Hematopoietic multipotent progenitor cell (in vitro differentiated cells): ENCODE measurements at places on chromosomes 13 and 19.

DNA sequence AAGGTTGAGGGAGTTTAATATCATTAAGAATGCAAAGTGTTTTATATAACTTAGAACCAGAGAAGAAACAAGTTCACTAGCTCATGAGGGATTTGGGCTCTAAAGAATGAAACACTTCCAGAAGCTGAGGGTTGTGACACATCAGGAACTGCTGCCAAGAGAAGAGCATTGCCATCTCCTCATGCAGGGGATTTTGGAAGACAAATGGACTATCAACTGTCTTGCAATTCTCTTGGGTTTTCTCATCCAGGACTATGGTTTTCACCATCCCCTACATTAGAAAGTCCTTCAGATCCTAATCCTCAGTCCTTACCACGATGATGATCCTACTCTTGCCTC is 59.7 kb upstream of the KL start:
- no peak for DNase-seq

DNA sequence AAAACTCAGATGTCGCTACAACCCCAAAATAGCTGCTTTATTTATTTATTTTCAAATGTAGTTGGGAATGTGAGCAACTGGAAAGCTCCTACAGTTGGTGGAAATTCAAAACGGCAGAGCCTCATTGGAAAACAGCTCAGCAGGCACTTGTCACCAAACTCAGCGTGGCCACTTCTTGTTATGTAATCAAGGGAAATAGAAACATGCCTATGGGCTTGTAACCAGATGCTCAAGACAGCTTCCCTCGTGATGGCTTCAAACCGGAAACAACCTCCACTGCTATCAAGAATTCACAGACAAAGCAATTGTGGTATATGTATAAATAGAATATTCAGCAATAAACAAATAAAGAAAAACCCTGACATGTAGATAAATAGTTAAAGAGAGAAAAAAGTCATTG is 627.8 kb upstream of the SLC10A2 start:
- no peak for DNase-seq

DNA sequence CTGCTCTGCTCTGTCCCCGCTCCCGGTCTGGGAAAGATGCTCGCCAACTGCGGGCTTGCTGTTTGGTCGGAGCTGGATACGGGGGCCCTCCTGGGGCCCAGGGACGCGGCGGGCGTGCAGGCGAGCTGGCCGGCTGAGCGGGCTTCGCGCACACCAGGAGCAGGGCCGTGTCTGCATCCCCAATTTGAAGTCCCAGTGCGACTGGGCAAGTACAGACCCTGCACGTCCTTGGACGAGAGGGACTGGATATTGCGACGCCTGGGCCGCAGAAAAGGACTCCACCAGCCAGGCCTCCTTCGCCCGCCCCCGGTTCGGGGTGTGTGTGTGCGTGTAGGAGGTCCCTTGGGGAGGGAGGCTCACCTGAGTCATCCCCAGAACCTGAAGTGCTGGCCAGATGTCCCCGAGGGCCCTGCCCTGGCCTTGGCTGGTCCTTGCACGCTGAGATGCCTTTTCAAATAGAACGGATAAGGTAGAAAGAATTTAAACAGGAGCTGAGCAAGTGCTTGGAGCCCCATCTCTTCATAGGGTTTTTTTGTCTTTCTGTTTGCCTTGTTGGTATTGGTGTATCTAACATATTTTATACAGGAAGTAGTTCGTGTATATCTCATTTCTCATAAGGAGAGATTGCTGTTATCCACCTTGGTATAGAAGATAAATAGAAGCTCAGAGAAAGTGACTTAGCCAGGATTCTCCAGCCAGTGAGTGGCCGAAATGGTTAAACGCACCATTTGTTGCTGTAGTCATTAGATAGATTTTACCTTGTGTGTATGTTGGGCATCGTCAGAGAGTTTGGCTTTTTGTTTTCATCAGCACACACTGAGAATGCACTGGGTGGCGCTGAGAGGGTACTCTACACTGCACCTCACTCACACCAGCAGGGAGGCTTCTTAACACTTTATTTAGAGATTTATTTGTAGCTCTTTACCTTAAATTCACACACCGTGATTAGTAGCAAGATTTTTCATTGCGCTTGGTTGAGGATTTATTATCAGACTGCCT is 1.1 kb downstream of the NAXD start:
- no peak for DNase-seq

- no peak for DNase-seq
Observed at GRCh38 chr19:7933828-7934725, 8.1 kb upstream of the CTXN1 start.

- no peak for DNase-seq
Observed at GRCh38 chr13:57546942-57547341, 84.6 kb upstream of the PCDH17 start.

DNA sequence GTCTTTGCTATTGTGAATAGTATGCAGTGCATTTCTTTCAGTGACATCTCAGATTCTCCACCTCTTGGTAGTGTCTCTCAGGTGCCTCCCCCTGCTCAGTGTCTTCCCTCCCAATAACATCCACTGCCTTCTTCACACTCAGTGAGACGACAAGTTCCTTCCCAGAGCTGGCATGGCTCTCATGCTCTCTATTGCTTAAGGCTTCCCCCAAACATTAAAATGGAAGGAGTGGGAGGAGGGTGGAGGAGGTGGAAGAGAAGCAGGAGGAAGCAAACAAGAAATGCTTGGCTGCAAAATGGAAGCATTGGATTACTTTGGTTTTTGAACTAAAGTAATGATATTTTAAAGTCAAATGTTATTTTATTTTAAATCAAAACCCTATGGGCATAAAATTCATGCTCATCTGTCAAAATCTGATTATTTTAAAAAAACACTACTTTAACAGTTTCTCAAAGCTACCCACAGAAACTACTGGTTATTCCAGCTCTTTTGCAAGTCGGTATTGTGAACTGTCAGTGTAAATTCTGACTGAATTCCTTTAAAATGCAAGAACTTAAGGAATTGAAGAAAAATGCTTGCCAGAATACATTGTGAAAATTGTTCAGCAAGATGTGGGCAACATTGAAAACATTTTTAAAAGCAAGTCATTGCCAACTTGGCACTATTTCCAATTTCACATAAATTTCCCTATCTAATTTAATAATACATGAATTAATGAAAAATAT is 727.6 kb upstream of the ARGLU1 start:
- no peak for DNase-seq

DNA sequence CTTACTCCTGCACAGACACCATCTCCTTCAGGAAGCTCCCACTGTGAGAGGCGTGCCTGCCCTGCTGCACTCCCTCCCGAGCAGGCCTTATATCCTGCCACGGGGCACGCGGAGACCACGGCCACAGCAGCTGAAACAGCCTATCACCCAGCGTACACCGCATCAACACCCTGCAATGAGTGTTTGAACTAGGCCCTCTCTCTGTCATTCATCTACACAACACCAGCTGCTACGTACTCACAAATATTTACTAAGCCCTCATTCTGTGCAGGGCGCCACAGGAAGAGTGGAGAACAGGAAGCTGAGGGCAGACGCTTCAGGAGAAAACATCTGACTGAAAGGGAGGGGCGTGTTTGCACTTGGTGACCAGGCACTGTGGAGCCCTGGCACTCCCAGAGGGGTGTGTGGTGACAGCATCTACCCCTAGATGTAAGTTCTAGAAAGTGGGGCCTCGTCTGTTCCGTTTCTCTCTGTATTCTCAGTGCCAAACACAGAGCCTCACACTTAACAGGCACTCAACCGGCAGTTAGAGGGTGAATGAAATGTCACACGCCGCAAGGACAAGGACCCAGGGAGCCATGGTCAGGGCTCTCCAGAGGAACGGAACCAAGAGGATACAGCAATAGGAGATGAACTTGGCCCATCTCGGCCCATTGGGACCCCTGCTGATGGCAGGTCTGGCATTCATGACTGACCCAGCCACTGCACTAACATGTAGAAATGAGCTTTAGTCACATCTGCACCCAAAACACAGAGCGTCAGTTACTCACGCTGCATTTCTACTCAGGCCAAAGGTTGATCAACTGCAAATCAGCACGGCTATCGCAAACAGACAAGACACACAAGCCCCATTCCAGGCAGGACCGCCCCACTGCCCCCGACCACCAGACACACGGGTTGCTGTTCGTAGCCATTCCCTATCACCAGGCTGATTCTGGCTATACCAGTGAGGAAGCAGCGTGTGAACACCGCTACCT is 15.7 kb downstream of the RANBP3 start:
- DNase-seq, result peak; percentile 88

DNA sequence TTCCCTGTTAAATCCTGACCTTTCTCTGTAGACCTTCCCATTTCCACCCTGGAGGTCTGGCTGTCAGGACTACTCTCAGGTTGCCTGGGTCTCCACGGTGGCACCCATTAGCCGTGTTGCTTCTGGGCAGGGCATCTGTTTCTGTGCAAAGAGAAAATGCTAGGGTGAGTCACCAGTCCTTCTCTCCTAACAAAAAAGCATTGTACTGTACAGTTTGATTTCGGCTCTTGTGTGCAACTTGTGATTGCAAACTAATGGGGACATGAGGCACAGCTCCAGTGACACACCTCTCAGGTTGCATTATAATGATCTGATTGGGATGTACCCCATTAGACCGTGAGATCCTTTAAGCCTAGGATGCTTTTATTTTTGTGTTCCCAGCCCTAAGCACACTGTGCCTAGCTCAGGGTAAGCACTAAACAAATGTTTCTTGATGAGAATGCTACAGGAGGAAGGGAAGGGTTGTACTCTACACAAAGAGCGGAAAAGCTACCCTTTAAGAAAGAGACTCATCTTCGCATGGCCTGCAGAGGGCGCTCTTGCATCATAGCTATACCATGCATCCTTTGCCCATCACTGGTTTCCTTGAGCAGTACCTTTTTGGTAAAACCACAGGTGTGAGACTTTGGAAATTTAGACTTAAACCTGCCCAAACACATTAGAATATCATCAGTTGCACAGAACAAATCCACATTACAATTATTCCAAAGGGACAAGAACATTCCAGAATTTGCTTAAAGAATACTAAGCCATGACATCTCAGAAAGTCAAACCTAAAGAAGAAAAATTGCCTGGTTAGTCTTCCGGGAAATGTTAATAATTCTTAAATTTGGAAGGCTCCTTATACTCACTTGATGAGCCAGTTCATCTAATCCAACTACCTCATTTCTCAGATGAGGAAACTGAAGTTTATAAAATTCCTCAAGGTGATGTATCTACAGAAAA is 20.3 kb upstream of the TRIM13 start:
- peak; percentile 87 for DNase-seq

- no peak for DNase-seq
Observed at GRCh38 chr19:51127755-51128154, 3.0 kb downstream of the SIGLEC9 start.

- no peak for DNase-seq
Observed at GRCh38 chr19:38352611-38353010, 17.0 kb downstream of the CATSPERG start.

- no peak for DNase-seq
Observed at GRCh38 chr13:64446372-64446771, 2783.8 kb downstream of the PCDH9 start.

GRCh38 chr19:33300009-33300893 is 2.1 kb downstream of the CEBPA start:
- DNase-seq, result no peak

- DNase-seq, result no peak
Observed at GRCh38 chr19:18939922-18940768, 872 bp downstream of the HOMER3 start.

DNA sequence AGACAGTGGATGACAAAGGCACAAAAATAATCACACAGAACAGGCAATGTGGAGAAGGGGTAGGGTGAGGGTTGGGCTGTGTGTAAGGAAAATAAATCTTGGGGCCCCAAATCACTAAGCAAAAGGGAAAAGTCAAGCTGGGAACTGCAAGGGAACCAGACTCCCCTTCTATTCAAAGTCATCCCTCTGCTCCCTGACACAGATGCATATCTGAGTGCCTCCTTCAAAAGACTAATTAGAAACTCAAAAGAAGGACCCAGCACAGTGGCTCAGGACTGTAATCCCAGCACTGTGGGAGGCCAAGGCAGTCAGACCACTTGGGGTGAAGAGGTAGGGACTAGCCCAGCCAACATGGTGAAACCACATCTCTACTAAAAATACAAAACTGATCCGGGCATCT is 18.3 kb downstream of the ZNF611 start:
- DNase-seq, result no peak
